ENCODE measurements at places on chromosomes 7 and 10. TPM values are rescaled to one million over a fixed set of nuclear protein-coding genes. Genes with fewer than 3 reads are reported as not detected.

The PGAM2 gene
- total RNA-seq: 4.1 TPM

The ZNF736 gene
- 21.4 TPM for total RNA-seq

The PLEKHS1 gene
- total RNA-seq: 0.21 TPM

DNA sequence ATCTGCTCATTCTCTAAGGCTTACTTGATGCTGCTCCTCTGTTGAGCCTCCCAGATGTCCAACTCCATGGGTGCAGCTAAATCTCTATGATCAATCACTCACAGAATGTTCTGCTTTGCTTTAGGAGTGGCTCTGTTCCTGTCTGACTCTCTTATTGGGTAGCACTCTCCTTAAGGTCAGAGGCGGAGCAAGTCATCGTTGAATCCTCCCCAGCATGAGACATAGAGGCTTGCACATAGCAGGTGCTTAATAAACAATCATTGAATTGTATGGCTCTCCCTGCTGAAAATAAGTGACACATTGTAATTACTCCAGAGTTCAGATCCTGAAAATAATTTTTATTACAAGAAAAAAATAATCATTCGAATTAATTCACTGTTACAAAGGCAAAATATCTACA lies 69.7 kb downstream of the NPS start:
- no peak for DNase-seq

- peak; percentile 93 for DNase-seq
Observed at GRCh38 chr7:786472-787255, 45.6 kb upstream of the SUN1 start.

GRCh38 chr7:5697754-5698424 lies 83.6 kb downstream of the RNF216 start:
- no peak for DNase-seq
